ENCODE measurements at places on chromosomes 3 and 15.

DNA sequence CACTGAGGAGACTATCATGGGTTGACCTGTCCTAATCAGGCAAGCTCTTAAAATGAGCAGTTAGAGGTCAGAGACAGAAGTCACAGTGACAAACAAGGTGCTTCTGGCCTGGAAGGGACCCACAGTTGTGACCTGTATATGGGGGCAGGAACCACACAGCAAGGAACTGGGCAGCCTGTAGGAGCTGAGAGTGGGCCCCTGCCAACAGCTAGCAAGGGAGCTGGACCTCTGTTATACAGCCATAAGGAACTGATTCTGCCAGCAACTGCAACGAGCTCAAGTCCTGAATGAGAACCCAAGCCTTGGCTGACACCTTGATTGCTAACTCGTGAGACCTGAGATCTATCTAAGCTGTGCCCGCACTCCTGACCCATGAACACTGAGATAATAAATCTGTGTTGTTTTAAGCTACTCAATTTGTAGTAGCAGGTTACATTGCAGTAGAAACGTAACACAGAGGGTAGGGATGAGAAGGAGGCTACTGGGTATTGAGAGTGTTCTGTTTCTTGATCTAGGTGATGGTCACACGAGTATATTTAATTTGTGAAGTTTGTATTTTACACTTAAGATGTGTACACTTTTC is 44.5 kb upstream of the MAGI1 start:
- DNase-seq = no peak

DNA sequence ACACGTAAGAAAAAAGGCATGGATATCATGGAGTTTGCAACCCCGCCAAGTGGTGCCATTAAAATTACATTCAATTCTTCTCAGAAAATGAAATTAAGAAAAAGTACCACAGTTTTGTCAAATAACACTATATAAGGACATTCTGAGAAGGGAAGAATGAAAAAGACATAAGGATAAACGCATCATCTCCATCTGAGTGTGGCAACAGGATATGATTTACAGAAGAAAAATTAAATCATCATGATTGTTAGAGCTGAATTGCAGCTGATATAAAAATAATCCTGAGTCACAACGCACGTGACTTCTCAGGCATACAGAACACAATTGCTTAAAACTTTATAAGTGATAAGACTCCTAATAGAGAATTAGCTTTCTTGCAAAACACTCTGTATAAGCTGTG is 133.8 kb downstream of the GREM1 start:
- peak; percentile 31 for DNase-seq

- no peak for DNase-seq
These were observed 15.3 kb upstream of the PTPN23 start for GRCh38 chr3:47365213-47366153.

GRCh38 chr3:107024551-107025026 is 352.6 kb upstream of the CCDC54 start:
- DNase-seq = no peak

DNA sequence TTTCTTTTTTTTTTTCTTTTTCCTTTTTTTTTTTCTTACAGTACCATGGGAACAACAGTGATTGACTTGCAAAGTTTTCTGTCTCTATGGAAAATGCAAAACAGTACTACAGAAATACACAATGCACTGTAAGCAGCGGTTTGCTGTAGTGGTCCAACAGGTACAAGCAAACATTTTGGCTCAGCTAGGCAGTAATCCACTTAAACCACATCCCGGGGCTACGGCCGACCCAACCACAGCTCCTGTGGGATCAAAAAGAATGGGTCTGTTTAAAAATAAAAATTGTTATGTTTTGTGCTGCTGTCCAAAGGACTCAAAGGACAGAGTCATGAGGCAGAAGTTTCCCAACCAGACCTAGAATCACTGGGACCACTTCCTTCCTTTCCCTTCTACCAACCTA is 667.1 kb upstream of the ADAMTS9 start:
- no peak for DNase-seq

- DNase-seq = no peak
These were observed 191.6 kb downstream of the SV2B start for GRCh38 chr15:91291673-91292072.

- DNase-seq = no peak
These were observed 21.0 kb downstream of the PLXNB1 start for GRCh38 chr3:48408823-48409281.

DNA sequence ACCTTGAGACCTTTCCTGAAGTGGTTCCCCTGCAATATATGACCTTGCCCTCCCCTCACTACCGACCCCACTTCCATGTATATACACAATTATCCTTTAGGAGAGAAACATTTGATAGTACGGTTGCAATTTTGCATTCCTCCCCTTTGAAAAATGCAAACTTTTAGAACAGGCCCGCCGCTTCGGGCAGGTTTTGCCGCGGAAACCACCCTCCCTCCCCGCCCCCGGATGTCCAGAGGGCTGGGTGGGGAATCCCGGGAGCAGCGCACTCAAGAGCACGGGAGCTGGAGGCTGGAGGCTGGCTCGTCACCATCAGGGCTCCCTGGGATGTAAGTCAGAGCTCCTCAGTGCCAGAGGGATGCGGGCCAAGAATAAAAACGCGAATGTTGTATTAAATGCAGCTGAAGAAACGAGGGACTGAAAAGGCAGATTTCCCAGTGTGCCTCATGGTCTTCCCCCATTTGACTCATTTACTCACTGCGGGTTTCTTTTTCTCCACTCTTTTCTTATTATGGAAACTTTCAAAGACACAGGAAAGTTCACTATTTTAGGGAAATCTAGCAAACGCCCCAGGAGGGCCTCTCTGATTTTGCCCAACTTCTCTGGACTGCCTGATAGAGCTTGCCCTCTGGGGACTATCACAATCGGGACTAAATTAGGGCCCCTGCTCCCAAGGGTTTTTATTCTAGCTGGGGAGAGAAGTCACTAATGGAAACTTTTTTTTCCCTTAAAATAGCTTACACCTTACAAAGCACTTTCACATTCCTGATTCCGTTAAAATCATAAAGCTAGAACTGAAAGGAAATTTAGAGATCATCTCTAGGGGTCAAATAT is 2.9 kb upstream of the USP3 start:
- peak; percentile 74 for DNase-seq

DNA sequence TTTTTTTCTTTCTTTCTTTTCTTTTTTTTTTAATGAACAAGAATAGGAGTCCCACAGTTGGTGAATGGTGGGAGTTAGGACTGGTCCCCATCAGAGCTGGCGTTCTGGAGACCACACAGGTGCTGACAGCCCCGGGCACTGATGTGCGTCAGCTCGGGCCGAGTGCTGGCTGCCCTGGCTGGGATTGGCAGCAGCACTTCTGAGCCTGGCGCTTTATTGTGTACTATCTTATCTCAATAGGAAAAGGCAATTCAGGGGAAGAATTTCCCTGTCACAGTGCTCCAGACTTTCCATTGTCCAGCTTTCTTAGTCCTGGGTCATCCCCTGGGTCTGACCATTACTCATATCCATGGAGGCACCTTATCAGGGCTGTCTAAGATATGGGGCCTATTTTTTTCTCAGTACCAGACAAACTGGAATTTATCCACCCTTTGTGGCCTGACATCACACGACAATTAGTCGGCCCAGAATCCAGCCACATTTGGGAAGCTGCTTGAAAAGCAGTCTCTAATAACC is 54.1 kb downstream of the TMEM44 start:
- no peak for DNase-seq

- no peak for DNase-seq
These were observed 47.0 kb downstream of the EXD1 start for GRCh38 chr15:41183581-41183980.

GRCh38 chr15:27672537-27672936 is 426.6 kb downstream of the OCA2 start:
- DNase-seq = no peak

DNA sequence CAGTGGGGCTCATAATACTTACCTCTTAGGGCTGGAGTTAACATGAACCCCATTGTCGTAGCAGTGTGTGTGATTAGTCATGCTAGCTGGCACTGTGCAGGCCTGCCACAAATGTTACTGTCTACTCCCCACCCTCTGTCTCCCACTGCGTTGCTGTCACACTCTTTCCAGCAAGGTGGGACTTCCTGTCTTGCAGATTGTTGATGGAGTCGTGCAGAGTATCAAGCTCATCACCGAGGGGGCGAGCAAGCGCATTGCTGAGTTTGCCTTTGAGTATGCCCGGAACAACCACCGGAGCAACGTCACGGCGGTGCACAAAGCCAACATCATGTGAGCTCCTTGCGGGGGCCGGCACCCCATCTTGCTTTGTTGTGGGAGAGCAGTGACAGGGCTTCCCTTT is 12.9 kb downstream of the IDH3A start:
- DNase-seq = no peak

GRCh38 chr15:78565097-78565950 is at the start of gene CHRNA5:
Gene CHRNA5, plus strand, starts transcription at chr15:78565520. Its CDS starts 200 bp downstream, at chr15:78565720.
- DNase-seq = peak; percentile 90

GRCh38 chr3:180611006-180611405 is 9.0 kb downstream of the TTC14 start:
- DNase-seq = no peak

DNA sequence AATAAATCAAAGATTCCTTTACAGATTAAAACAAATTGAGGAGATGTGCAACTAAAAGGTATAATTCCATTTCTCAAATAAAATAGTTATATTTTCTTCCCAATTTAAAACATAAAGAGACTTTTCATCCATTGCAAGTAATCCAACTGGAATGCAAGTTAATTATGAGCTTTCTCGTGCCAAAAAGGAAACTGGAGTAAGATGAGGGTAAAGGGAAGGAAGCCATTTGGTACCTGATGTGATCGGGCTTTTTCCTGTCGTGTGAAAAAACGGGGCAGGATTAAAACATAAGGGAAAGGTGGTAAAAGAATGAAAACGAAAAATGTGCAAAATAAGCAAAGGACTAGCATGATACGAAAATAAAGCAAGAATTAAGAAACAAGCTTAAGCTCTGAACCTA is 41.8 kb upstream of the XXYLT1 start:
- no peak for DNase-seq

- DNase-seq = peak; percentile 8
These were observed 67.6 kb downstream of the SLC6A11 start for GRCh38 chr3:10883478-10884234.

DNA sequence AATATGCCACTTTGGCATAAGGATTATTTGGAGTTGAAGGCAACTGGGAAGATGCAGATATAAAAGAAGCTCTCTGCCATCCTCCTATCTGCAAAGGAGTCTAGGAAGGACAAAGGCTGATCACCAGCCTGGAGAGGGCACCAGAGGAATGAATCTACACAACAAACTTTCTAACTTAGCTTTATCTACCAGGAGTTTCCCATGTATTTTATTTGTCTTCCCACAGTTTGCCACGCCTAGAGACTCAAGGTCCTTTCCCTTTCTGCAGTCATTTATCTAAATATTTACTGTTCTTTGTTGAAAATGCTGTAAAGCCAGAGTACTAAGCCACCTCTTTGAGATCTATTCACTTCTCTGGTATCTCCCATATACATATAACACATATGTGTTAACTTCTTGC is 32.2 kb downstream of the GPR176 start:
- DNase-seq = peak; percentile 56

DNA sequence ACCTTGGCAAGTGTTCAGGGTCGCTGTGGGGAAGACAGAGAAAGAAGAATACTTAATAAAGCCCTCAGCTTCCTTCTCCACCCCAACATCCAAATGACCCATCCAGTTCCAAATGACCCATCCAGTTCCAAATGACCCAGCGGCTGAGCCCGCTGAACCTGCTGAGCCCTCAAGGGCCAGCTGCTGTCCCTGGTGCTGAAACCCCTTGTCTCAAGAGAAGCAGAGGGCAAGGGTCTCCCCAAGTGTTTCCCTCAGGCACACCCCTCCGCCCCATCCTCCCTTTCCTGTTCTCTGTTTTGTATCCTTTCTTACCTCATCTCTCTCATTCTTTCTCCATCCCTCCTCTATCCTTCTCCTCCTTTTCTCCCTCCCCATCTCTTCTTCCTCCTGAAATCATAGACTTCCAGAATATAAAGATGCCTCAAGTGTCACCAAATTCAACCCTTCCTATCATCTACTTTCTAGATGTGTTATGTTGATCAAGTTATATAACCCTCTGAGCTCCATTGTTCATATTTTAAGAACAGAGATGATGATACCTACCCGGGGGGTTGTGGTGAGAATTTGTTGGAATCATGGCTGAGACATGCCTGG is 29.0 kb downstream of the CCDC33 start:
- peak; percentile 12 for DNase-seq

GRCh38 chr3:43690400-43691119 is at the start of gene ABHD5:
Gene ABHD5, plus strand, starts transcription at chr3:43690938. Its CDS starts 55 bp downstream, at chr3:43690993.
- DNase-seq = peak; percentile 93

GRCh38 chr15:31801152-31801551 is 229.2 kb upstream of the CHRNA7 start:
- DNase-seq = no peak

GRCh38 chr3:185152410-185153170 is at the start of gene C3orf70:
Gene C3orf70, minus strand, starts transcription at chr3:185153060. Its CDS starts 237 bp downstream, at chr3:185152823.
- no peak for DNase-seq

GRCh38 chr3:194561306-194561974 is 71.8 kb downstream of the TMEM44 start:
- peak; percentile 78 for DNase-seq

DNA sequence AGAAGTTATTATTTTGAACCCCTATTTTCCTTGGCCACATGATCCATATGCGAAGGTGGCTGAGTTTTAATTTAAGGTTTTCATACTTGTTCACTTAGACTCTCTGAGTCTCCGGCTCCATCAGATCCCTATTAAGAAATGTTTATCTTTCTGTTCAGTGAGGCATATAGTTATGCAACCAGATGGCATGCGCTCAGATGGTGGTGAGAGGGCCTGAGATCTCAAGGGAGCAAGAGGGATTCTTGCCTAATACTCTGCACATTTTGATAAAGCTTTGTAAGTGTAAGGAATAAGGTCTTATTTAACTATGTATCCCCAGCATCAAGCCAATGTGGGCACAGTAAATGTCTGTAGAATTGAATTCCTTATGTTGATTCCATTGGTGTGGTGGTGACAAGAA is 78.9 kb upstream of the DPH6 start:
- no peak for DNase-seq

GRCh38 chr15:80597076-80597475 is 98.0 kb upstream of the ABHD17C start:
- no peak for DNase-seq

- DNase-seq = no peak
These were observed 257.1 kb downstream of the UACA start for GRCh38 chr15:70505936-70506912.

GRCh38 chr3:107943786-107944523 is 146.9 kb downstream of the CD47 start:
- DNase-seq = no peak

- no peak for DNase-seq
These were observed 8.0 kb upstream of the COL6A6 start for GRCh38 chr3:130509008-130509407.

- DNase-seq = no peak
These were observed 603.7 kb upstream of the CFAP20DC start for GRCh38 chr3:59653405-59654122.
